ENCODE measurements at places on chromosomes 13 and 19. TPM values are rescaled to one million over a fixed set of nuclear protein-coding genes. Genes with fewer than 3 reads are reported as not detected.

DNA sequence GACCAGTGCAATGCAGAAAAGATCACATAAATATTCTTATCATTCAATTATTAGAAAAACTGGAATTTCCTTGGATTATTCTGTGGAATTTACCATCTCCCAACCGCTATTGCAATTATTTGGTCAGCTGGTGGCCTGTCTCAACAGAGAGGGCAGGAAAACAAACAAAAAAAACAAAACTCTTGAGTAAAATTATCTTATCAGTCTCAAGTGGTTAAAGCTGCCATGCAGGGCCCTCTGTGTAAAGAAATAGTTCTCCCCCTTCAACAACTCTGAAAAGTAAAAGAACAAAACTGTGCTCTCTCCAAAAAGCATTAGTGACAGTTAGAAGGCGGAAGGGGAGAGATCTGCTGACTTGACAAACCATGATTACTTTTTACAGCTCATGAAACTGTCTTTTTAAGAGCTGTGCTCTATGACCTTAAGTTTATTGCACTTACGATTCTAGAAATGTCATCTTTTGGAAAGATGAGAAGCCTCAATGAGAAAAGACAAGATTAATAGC, 152.3 kb downstream of the DLEU7 start:
- no peak for DNase-seq

- no peak for DNase-seq
Measured at GRCh38 chr13:44263751-44264620, 109.6 kb upstream of the SERP2 start.

- peak; percentile 55 for DNase-seq
Measured at GRCh38 chr19:37551129-37551993, 43.2 kb downstream of the ZNF571 start.

DNA sequence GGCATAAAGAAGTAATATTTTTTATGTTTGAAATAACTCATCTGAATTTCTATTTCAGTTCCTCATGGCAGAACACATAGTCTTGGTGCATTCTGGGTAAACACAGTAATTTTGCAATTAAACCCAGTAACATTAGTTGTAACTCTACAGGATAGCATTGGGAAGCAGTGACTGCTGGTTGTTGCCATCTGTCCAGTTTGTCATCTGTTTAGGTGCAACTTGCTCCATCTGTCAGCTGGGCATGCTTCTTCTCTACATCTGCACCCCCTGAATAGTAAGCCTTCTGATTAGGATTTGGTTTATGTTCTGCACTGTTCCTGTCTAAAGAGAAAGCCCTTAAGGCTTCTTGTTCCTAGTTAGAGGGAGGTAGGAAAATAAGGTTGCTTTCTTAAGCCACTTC, 63.5 kb upstream of the CSNK1A1L start:
- DNase-seq, result no peak

The ONECUT3 gene
- total RNA-seq, result not detected

GRCh38 chr13:75352641-75353327, 129.2 kb downstream of the TBC1D4 start:
- no peak for DNase-seq

- no peak for DNase-seq
Measured at GRCh38 chr19:51505904-51506303, 4.3 kb upstream of the SIGLEC12 start.

The F2RL3 gene
- total RNA-seq, result not detected

GRCh38 chr19:48122421-48122820, 11.8 kb upstream of the PLA2G4C start:
- DNase-seq, result no peak

The SIGLEC6 gene
- not detected for total RNA-seq

DNA sequence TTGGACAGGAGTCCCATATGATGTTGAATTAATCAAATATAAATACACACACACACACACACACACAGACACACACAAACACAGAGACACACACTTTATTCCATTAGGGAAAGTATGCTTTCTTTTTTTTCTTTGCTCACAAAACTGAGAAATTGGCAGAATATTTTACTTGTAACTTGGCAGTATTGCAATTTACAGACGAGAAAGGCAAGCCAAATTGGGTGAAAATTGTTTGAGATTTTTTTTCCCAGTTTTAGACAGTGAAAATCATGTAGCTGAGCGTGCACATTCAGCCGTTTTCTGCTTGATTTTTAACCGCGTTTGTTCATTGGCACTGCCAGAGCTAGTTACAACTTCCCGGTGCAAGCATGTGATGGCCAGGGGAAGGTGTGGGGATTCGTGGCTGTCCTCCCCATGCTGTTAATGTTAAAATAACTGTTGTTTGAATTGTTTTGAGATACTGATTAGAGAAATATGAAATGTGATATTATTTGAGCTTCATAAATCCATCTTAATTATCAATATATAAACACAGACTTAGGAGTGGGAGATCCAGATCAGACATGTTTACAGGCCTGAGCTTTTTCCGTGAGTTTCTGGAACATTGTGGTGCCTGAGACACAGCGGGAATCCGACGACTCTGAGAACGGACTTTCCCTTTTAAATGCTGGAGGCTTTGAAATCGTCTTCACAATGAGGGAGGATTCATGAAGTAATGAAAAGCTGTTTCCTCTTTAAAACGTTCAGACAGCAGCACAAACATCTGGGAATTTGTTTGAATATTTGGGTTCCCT, 125.5 kb downstream of the KCNRG start:
- no peak for DNase-seq

DNA sequence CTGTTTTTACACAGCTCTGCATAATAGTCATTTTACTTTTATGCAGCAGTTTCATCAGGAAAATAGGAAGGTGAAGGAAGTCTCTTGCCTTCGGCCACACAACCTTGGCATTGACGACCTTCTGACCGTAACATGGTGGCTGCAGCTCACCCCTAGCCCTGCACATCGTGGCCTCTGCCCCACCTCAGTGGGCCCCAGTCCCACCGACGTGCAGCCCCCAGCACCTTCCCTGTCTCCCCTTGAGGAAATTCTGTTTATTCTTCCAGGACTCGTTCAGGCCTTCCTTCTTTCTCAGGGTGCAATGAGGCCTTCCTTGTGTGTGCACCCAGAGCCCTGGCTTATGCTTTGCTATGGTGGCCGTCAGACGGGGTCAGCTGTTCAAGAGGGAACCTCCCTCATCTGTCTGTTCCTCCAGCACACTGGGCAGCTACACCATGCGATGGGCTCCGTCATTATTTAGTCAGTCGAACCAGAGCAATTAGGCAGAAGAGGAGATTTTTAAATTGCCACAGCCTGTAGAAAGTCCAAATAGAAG, 33.3 kb downstream of the TMEM255B start:
- no peak for DNase-seq

GRCh38 chr19:54188215-54188871, 1.0 kb downstream of the MBOAT7 start:
- peak; percentile 37 for DNase-seq

DNA sequence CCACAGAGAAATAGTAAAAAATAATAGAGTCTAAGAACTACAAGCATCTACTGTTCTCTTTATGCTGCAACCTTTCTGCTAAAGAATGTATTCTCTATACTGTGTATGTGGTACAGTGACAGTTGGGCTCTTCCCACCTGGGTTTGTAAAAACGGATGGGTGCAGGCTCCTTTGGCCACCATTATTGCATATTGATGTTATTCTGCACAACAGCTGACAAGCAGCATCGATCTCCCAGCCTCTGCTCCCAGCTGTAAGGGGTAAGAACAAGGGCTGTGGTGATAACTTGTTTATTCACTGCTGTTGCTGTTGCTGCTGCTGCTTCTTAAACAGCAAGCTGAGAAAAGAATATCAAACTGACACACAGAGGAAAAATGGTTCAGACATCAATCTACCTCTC, 56.1 kb downstream of the KCNRG start:
- DNase-seq, result no peak

The ZNF880 gene
- total RNA-seq, result 33.5 TPM

GRCh38 chr19:18013210-18014111, 5.5 kb downstream of the ARRDC2 start:
- no peak for DNase-seq

The PSG4 gene
- not detected for total RNA-seq

DNA sequence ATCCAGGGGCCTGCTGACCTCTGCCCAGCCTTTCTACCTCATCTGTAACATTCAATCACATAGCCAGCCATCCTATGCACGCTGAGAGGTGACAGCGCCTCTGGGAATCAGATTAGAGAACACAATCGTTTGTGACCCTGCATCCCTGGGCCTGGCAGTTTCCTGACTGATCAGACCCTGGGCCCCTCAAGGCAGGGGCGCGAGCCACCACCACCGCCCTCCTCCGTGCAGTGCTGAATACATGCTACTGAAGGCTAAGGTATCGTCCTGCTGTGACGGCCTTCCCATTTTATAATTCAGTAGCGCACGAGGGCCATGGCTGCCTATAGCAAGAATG, 1.3 kb downstream of the TMTC4 start:
- DNase-seq, result no peak

GRCh38 chr19:58397533-58398037, 2.1 kb downstream of the RNF225 start:
- DNase-seq, result no peak

GRCh38 chr13:51343475-51343874, 4.0 kb downstream of the SERPINE3 start:
- no peak for DNase-seq

The TEX29 gene
- total RNA-seq, result not detected

The NOTCH3 gene
- total RNA-seq, result 0.23 TPM

GRCh38 chr13:99749271-99750019, 222.1 kb downstream of the ZIC5 start:
- no peak for DNase-seq

DNA sequence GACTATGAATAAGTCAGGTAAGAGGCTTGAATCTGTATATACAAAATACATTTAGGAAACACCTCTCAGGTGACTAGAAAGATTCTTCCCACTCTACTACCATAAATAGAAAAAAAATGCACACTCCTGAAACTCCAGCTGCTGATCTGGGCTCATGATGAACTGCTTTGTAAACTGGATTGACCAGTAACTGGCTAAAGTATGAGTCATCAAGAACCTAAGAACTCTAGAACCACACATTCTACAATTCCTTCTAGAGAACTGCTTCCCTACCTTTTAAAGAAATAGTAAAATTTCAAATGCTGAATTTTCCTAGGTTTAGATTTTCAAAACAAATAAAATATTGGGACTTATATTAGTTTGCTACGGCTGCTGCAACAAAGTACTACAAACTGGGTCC, 55.2 kb downstream of the ELF1 start:
- no peak for DNase-seq

DNA sequence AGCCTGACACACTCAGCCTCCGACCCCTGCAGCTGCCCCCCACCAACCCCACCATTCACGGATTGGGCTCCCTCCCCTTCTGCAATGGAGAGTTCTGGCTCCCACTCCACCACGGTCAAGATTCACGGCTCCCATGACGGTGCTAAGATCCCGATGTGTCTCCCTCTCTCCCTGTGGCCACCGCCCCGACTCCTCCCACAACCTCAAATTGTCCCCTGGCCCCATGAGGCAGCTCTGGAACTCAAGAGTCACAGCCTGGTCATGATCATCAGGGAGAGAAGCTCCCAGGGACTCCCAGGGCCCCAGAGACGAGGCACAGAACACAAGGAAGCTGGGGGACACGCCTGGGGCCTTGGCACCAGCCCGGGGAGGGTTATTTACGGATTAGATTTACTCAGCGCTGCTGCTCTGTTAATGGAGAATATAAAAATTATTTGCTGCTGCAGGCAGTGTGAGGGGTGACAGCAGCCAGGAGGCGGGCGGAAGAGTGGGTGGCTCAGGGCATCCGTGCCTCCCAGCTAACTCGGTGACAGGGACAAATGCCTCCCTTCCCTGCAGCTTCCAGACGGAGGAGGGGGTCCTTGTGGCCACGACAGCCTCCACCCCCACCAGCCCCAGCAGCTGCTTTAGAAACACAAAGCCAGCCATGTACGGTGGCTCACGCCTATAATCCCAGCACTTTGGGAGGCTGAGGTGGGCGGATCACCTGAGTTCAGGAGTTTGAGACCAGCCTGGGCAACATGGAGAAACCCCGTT, 184.2 kb downstream of the PTPRS start:
- DNase-seq, result no peak

GRCh38 chr13:78247362-78247761, 328.7 kb upstream of the EDNRB start:
- DNase-seq, result no peak

The DENND1C gene
- total RNA-seq, result 105 TPM

The C19orf44 gene
- total RNA-seq, result 6.7 TPM

DNA sequence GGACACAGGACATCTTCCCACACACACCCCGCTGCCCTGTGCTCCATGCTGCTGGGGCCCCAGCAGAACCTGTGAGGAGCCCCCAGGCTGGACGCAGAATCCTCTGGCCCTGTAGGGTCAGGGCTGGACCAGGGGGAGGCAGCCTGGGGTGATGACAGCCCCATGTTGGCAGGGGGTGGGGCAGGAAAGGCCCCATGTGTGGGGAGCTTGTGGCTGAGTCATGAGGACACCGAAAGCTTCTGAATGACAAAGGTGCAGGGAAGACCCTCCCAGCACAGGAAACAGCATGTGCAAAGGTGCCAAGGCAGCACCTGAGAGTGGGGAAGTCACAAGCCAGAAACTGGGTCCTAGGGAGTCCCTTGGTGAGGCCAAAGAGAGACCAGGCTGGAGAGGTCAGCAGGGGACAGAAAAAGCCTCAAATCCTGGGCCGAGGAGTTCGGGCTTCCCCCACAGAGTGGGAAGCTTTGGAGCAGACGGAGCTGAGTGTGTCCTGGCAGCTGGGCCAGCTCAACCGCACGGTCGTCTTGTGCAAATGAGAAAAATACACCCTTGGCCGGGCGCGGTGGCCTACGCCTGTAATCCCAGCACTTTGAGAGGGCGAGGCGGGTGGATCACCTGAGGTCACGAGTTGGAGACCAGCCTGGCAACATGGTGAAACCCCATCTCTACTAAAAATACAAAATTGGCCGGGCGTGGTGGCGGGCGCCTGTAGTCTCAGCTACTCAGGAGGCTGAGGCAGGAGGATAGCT, 17.5 kb downstream of the ATP8B3 start:
- no peak for DNase-seq

The NECTIN2 gene
- 0.84 TPM for total RNA-seq

The ADM5 gene
- 4.4 TPM for total RNA-seq

DNA sequence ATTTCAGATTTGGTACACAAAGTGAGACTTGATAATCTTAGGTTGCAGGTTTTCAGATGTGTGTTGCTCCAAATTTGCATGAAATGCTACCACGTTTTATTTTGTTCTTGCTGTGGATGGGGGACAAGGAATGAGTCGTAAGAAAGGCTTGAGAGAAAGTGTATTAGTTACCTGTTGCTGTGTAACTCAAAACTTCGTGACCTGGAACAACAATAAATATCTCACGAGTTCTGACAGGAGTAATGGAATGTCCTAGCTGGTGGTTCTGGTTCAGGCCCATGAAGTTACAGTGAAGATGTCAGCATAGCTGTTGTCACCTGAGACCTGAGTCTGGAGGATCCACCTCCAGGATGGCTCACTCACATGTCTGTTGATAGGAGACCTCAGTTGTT, 1.2 kb downstream of the ZNF8 start:
- DNase-seq, result no peak

The SYCN gene
- not detected for total RNA-seq

The RFPL4A gene
- total RNA-seq, result not detected

GRCh38 chr19:18859676-18860301, 28.0 kb downstream of the UPF1 start:
- no peak for DNase-seq

The DZIP1 gene
- total RNA-seq, result not detected

The LILRB2 gene
- 0.58 TPM for total RNA-seq

GRCh38 chr19:12664406-12665280, 1.9 kb downstream of the MAN2B1 start:
- no peak for DNase-seq
